ENCODE measurements at places on chromosomes 1 and 21.

DNA sequence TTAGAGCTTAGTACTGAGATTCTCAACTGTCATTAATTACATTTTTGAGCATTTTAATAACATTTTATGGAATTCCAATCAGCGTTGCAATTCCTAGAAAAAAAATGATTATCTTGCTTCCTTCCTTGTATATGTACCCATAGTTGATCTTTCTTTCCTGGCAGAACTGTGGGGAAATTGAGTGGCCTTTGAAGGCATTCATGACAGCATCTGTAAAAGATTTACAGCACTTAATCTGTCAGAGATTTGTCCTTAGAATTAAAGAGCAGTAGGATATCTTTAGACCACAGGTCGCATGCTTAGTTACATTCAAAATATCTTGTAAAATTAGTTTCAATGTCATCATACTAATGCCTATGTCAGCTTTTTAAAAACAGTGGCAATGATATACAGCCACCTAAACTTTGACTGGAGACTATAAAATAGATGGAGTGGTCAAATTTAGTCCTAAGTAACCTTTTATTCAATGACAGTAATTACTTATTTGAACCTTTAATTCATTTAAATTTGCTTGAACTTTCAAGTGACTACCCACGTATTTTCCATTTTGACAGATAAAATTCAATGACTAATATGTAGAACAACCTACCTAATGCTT lies 692.0 kb downstream of the NCAM2 start:
- DNase-seq: no peak

- DNase-seq: no peak
Observed at GRCh38 chr1:245169376-245169775, 14.6 kb downstream of the KIF26B start.

DNA sequence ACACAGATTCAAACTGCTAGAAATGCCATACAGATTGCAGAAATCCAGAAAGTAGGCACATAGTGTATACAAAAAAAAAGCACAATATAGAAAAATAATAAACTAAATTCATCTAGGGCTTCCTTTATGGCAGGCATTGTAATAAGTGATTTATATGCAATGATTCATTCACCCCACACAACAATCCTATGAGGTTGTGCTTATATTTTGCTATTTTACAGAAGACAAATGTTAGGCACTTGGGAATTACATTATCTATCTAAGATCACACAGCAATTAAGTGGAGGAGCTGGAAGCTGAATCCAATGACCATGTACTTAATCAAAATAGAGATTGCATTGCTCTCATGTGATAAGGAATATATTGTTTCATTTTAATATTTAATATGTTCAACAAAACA lies 225.7 kb upstream of the KCNK2 start:
- no peak for DNase-seq

DNA sequence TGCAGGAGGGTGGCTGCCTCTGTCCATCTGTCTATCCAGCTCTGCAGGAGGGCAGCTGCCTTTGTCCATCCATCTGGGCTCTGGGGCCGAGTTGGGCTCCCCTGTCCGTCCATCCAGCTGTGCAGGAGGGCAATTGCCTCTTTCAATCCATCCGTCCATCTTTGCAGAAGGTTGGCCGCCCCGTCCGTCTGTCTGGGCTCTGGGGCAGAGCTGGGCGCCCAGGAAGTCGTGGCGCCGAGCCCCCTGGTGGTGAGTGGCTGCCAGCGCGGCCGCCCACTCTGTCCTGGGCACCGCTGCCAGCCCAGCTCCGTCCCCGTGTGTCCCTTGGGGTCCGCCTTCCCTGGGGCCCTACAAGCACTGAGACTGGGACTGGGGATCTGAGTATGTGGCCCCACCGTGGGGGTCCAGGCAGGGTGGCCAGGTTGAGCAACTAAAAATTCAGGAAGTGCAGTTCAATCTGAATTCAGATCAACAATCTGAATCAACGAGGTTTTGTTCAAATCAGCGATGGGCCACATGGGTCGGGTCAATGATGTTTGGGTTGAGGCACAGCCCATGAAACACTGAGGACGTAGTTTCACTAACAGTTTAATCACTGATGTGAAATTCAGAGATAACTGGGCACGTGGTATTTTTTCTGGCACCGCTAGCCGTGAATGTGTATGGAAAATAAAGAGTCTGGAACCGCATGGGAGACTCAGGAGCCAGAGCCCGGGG lies 99.1 kb upstream of the ACTRT2 start:
- no peak for DNase-seq

GRCh38 chr1:15833069-15833679 lies 14.3 kb upstream of the SPEN start:
- DNase-seq: no peak

DNA sequence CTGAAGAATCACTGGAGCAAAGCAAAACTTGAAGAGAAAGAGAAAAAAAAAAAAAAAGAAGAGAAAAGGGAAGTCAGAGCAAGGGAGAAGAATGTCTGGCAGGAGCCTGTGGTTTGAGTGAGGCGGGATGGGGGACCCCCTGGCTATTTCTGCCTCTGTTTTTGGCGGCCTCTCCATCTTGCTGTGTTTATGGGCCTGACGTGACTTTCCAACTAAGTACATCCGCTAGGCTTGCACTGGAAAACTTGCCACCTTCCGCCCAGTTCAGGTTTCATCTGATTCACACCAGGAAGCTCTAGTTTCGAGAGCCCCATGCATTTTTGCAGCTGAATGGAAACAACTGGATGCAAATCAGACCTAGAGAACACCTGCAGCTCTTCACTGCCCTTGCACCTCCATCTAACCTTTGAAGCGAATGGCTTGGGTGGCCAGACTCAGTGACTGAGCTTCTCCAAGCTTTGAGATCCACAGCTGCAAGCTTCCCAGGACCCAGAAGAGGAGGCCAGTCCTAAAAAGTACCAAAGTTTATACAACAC lies 28.0 kb downstream of the TBX15 start:
- DNase-seq: no peak

GRCh38 chr1:86695400-86695799 lies 9.0 kb upstream of the SH3GLB1 start:
- no peak for DNase-seq

- no peak for DNase-seq
Observed at GRCh38 chr1:48644190-48644900, 132.3 kb downstream of the BEND5 start.

DNA sequence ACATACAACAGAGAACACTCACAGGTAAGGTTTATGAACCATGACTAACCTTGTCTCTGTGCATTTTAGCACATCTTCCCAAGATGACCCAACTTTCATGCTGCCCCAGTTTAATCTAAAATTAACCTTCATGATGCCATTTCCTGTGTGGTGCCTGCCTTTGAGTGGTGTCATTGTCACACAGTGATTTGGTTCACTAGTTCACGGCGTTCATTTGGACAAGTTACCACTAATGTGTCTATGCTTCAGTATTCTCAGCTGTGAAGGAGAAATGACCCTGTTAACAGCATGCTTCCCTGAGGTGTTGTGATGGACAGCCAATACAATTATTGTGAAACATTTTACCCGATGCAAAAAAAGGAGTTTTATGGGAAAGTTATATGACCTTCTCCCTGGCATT lies 693.1 kb downstream of the RWDD3 start:
- no peak for DNase-seq

GRCh38 chr1:52057876-52058415 lies 1.9 kb downstream of the BTF3L4 start:
- DNase-seq: no peak
